Activated naive CD4-positive, alpha-beta T cell treated with anti-CD3 and anti-CD28 coated beads, Interleukin-2, amount 10 ng/mL, durations not matched to agents 7 days and 5 days (primary cell): ENCODE measurements at places on chromosomes 2 and 18.

DNA sequence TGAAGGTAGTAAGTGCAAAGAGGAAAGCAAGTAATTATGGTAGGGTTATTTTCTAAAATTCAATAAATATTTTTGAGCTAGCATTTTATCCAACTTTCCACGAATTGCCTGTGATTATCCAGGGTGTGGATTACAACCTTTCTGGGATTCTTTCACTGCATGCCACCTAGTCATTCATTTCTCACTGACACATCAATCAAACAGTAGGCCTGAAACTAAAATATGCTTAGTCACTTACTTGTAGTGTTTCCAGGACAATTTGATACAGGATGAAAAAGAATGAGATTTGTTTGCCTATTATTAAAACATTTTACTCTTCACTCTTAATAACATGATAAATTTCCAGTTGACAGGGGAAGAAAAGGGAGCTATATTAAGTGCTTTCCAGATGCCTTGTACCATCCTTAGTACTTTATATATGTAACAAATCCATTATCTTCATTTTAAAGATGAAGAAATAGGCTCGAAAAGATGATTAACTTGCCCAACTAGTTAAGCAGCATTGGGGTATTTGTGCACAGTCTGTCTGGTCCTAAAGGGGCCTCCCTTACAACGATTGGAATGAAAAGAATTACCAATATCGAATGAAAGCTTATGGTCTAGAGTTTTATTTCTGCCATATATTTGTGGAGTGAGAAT lies 70.4 kb downstream of the KCTD1 start:
- H3K4me1 ChIP-seq: no peaks in the 10 kb centered on the region
- H3K4me3 ChIP-seq: no peak overlapping the region
- DNase-seq: no peak
- no peaks in the 10 kb centered on the region for H3K27me3 ChIP-seq
- H3K36me3 ChIP-seq: no peaks in the 10 kb centered on the region

- H3K4me3 ChIP-seq: no peak overlapping the region
- no peak for DNase-seq
- no peaks in the 10 kb centered on the region for H3K36me3 ChIP-seq
- no peaks in the 10 kb centered on the region for H3K4me1 ChIP-seq
- no peak overlapping the region for H3K27ac ChIP-seq
Observed at GRCh38 chr2:118053681-118054080, 34.6 kb upstream of the INSIG2 start.

- no peak overlapping the region for H3K4me3 ChIP-seq
- peaks cover 5% of the 10 kb centered on the region for H3K36me3 ChIP-seq
- DNase-seq: no peak
- H3K27me3 ChIP-seq: peaks cover 95% of the 10 kb centered on the region
- peaks cover 28% of the 10 kb centered on the region for H3K4me1 ChIP-seq
Observed at GRCh38 chr2:66436581-66437001, 1.7 kb downstream of the MEIS1 start.

GRCh38 chr2:222733846-222734702 lies 62.6 kb downstream of the MOGAT1 start:
- H3K4me1 ChIP-seq: peaks cover 10% of the 10 kb centered on the region
- H3K36me3 ChIP-seq: no peaks in the 10 kb centered on the region
- H3K4me3 ChIP-seq: no peak overlapping the region
- peaks cover 44% of the 10 kb centered on the region for H3K27me3 ChIP-seq

DNA sequence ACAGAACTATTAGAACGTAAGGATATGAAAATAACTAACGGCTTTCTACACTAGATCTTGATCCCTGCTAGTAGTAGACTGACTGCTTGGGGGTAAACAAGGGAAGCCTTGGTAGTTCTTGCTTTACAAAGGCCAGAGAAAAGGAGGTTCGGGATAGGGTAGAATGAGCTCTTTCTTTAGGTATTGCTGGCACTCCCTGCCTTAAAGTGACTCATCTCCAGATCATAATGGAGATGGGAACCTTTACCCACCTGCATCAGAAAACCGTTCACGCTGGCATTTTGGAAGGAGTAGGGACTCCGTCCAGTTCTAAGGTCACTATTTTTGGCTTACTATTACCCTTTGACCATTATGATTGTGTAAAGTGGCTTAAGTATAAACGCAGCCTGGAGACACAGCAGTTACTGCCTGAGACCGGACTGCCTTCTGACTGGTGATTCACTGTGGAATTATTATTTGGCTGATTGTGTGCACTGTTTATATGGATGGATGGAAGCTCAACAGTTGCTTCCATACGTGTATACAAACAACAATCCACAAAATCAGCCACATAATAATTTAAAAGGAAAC lies 482.5 kb downstream of the STK39 start:
- no peaks in the 10 kb centered on the region for H3K36me3 ChIP-seq
- H3K4me1 ChIP-seq: no peaks in the 10 kb centered on the region
- no peak overlapping the region for H3K4me3 ChIP-seq
- no peak for DNase-seq
- H3K27ac ChIP-seq: no peak overlapping the region

- no peak overlapping the region for H3K27ac ChIP-seq
- H3K36me3 ChIP-seq: no peaks in the 10 kb centered on the region
- no peaks in the 10 kb centered on the region for H3K27me3 ChIP-seq
Observed at GRCh38 chr2:132621131-132621875, 48.7 kb downstream of the LYPD1 start.

DNA sequence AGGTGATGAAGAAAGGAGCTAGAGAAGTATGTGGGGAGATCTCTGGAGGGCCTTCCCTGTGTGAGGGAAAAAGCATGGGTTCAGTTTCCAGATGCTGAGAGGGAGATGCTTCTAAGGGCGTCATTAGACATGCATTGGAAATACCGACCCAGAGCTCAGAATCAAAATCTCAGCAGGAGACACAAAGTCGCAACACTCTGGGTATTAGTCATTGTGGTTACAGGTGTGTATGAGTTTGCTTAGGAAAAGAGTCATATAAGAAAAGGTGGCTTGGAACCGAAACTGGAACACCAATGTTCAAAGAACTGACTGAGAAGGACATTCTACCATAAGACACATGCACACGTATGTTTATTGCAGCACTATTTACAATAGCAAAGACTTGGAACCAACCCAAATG lies 477.1 kb downstream of the FBXO15 start:
- H3K4me3 ChIP-seq: no peak overlapping the region
- H3K4me1 ChIP-seq: no peaks in the 10 kb centered on the region
- no peaks in the 10 kb centered on the region for H3K27me3 ChIP-seq

GRCh38 chr2:86673986-86674670 lies 46.0 kb upstream of the RMND5A start:
- no peaks in the 10 kb centered on the region for H3K36me3 ChIP-seq
- H3K27ac ChIP-seq: no peak overlapping the region
- no peak for DNase-seq

- no peaks in the 10 kb centered on the region for H3K27me3 ChIP-seq
- no peak overlapping the region for H3K27ac ChIP-seq
- no peaks in the 10 kb centered on the region for H3K4me1 ChIP-seq
- H3K4me3 ChIP-seq: no peak overlapping the region
- H3K36me3 ChIP-seq: no peaks in the 10 kb centered on the region
Observed at GRCh38 chr2:1600191-1601066, 143.9 kb downstream of the PXDN start.

DNA sequence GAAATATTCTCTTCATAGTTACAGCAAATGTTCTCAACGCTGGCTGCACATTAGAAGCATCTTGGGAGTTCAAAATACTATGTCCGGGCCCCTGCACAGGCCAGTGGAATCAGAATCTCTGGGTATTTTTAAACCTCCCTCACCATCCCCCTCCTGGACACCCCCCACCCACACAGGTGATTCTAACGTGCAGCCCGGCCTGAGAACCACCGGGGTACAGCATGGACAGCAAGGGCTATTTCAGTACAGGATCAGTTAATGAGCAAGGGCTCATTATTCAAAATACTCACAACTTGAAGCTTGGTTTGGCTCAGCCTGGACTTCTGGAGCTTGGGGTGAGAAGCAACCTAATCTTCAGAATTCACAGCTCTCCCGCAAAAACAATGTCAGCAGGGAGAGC lies 31.4 kb downstream of the INO80C start:
- H3K4me1 ChIP-seq: no peaks in the 10 kb centered on the region
- no peak for DNase-seq
- H3K4me3 ChIP-seq: no peak overlapping the region
- no peaks in the 10 kb centered on the region for H3K36me3 ChIP-seq

DNA sequence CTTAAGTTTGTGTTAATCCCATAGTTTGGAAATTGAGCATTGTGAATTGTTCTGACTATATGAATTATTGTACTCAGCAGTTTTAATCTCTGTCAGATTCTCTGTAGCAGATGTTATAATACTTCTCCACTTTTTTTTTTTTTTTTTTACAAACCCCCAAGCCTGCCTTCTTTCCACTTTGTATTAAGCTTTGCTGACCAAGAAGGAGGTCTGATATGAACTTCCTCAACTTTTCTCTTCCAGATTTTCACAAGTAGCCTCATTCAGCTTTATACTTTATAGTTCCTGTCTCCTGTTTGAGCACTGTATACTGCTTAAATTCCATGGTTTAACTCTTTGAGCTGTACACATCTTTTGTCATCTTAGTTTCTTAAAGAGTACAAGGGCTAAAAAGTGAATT lies 105.0 kb downstream of the HAUS1 start:
- no peaks in the 10 kb centered on the region for H3K27me3 ChIP-seq
- H3K36me3 ChIP-seq: peaks cover 38% of the 10 kb centered on the region
- DNase-seq: no peak
- peaks cover 83% of the 10 kb centered on the region for H3K4me1 ChIP-seq

GRCh38 chr2:336360-336759 lies 48.5 kb upstream of the ALKAL2 start:
- H3K4me1 ChIP-seq: no peaks in the 10 kb centered on the region
- peaks cover 10% of the 10 kb centered on the region for H3K27me3 ChIP-seq
- no peak overlapping the region for H3K4me3 ChIP-seq
- no peak for DNase-seq
- no peaks in the 10 kb centered on the region for H3K36me3 ChIP-seq

GRCh38 chr2:64338108-64338507 lies 115.9 kb upstream of the LGALSL start:
- no peaks in the 10 kb centered on the region for H3K36me3 ChIP-seq
- no peak overlapping the region for H3K27ac ChIP-seq
- H3K4me3 ChIP-seq: no peak overlapping the region
- peaks cover 29% of the 10 kb centered on the region for H3K27me3 ChIP-seq

DNA sequence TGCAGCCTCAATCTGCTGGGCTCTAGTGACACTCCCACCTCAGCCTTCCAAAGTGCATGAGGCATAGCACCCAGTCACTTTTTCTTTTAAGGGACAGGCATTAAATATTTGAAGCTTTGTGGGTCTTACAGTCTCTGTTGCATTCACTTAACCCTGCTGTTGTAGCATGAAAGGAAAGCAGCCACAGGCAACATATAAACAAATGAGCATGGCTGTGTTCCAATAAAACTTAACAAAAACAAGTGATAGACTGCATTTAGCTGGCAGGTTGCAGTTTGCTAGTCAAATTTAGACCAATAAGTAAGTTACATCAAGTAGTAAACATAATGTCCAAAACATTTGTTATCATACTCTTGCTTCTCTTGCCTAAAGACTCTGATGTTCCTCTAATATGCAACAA lies 297.3 kb upstream of the MMADHC start:
- H3K4me1 ChIP-seq: no peaks in the 10 kb centered on the region
- H3K4me3 ChIP-seq: no peak overlapping the region
- H3K27me3 ChIP-seq: no peaks in the 10 kb centered on the region
- DNase-seq: no peak

GRCh38 chr2:218392891-218393462 lies 6.7 kb upstream of the CTDSP1 start:
- H3K27me3 ChIP-seq: peaks cover 37% of the 10 kb centered on the region
- H3K36me3 ChIP-seq: peaks cover 5% of the 10 kb centered on the region
- peaks cover 34% of the 10 kb centered on the region for H3K4me1 ChIP-seq

DNA sequence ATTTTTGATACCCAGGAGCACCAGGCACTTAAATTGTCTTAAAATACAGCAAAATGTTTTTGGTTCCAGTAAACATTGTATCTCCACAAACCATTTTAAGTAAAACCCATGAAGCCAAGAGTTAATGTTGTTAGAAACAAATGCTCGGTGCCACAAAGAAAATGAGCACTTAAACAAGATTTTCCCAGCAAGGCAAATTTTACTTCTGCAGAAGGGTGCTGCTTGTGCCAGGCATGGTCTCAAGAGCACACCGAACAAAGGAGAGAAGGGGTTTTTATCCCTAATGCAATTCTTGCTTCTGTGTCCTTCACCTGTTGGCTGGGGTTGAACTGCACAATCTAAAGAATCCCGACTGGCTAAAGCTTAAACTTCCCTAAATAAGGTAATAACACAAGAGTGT lies 286.7 kb downstream of the ADCYAP1 start:
- no peaks in the 10 kb centered on the region for H3K4me1 ChIP-seq
- no peaks in the 10 kb centered on the region for H3K27me3 ChIP-seq
- H3K27ac ChIP-seq: peak overlapping the region; percentile 15
- no peak for DNase-seq
- H3K4me3 ChIP-seq: no peak overlapping the region

DNA sequence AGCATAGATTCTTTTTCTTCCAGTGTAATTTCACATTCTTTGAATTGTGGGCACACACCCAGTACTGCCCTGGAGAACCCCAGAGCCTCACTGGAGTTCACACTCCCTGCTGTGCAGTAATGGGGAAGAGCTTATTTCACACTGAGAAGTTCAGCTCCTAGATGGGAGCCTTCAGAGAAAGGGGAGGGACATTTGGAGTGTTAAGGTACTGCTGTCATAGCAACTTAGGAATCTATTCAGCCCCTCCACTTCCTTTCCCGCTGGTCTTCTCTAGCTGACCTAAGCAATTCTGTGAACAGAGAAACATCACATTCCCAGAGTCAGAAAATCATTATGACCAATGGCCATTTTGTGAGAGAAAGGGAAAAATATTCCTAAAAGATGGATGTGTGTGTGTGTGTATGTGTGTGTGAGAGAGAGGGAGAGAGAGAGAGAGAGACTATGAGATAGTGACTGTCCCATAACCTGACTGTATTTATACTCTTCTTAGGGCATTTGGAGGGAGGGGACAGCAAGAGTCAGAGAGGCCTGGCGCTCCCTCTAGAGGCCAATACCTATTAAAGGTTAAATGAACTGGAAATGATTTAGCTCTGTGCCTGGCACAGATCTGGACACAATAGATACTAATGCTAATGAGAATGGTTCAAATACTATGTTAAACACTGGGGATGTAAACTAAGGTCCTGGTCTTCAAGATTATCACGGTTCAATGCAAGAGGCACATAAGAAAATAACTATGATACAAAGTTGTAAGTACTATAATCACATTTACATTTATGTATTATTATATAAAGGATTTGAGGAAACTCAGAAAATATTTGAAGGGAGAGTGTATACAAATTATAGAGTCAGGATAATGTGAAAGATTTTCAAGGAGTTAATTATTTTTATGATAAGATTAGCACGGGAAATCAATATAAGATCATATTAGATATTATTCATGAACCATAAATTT lies 41.5 kb upstream of the RPE start:
- no peaks in the 10 kb centered on the region for H3K36me3 ChIP-seq
- peak; percentile 56 for DNase-seq
- no peak overlapping the region for H3K27ac ChIP-seq
- no peaks in the 10 kb centered on the region for H3K27me3 ChIP-seq
- H3K4me3 ChIP-seq: no peak overlapping the region
